Melanocyte of skin (primary cell): ENCODE measurements at places on chromosomes 3 and 15. TPM values are rescaled to one million over a fixed set of nuclear protein-coding genes. Genes with fewer than 3 reads are reported as not detected.

The ERC2 gene
- not detected in 2 replicates for total RNA-seq

The SH2D7 gene
- total RNA-seq: not detected in 2 replicates

The EPHA6 gene
- not detected in 2 replicates for total RNA-seq

The IGSF10 gene
- under 0.01 and 1.5 TPM in 2 replicates for total RNA-seq

The RLBP1 gene
- total RNA-seq: 0.73 TPM in 1 of 2 replicates, not detected in the other

The CLRN1 gene
- not detected in 2 replicates for total RNA-seq

The IL12A gene
- total RNA-seq: not detected in 2 replicates

The LRRC31 gene
- total RNA-seq: not detected in 2 replicates

The GNAI2 gene
- total RNA-seq: 229 and 230 TPM in 2 replicates

The SPATA12 gene
- under 0.01 TPM in 1 of 2 replicates, not detected in the other for total RNA-seq

The RASGRF1 gene
- total RNA-seq: 1.7 and 3.7 TPM in 2 replicates

The CHRNA5 gene
- total RNA-seq: 3.8 and 5.1 TPM in 2 replicates

The RMDN3 gene
- total RNA-seq: 18.6 and 30.5 TPM in 2 replicates

The SLC12A8 gene
- total RNA-seq: 1.00 and 1.5 TPM in 2 replicates

The ABCC5 gene
- 20.0 and 32.3 TPM in 2 replicates for total RNA-seq

The ATP13A5 gene
- not detected in 2 replicates for total RNA-seq

The COL8A1 gene
- total RNA-seq: 3.4 and 6.0 TPM in 2 replicates

The PLS1 gene
- 1.8 and 2.8 TPM in 2 replicates for total RNA-seq

The ZCWPW2 gene
- 0.33 and 0.93 TPM in 2 replicates for total RNA-seq

The ISLR gene
- total RNA-seq: not detected in 2 replicates

The CYP8B1 gene
- total RNA-seq: not detected in 2 replicates

The AHSG gene
- total RNA-seq: not detected in 2 replicates

The CAV3 gene
- not detected in 2 replicates for total RNA-seq

The RASGRP1 gene
- total RNA-seq: 0.69 TPM in 1 of 2 replicates, not detected in the other

The CLDN1 gene
- total RNA-seq: 4.5 and 8.0 TPM in 2 replicates
